EL (cell line): ENCODE measurements at places on chromosomes 12 and 14.
A peak's percentile ranks its signal among the peaks of the same experiment; 100 is the strongest.

GRCh38 chr12:24600551-24600950, 348.4 kb downstream of the BCAT1 start:
- peak; percentile 8 for DNase-seq

- DNase-seq, result peak; percentile 62
Measured at GRCh38 chr12:2795291-2796186, 769 bp downstream of the FKBP4 start.

DNA sequence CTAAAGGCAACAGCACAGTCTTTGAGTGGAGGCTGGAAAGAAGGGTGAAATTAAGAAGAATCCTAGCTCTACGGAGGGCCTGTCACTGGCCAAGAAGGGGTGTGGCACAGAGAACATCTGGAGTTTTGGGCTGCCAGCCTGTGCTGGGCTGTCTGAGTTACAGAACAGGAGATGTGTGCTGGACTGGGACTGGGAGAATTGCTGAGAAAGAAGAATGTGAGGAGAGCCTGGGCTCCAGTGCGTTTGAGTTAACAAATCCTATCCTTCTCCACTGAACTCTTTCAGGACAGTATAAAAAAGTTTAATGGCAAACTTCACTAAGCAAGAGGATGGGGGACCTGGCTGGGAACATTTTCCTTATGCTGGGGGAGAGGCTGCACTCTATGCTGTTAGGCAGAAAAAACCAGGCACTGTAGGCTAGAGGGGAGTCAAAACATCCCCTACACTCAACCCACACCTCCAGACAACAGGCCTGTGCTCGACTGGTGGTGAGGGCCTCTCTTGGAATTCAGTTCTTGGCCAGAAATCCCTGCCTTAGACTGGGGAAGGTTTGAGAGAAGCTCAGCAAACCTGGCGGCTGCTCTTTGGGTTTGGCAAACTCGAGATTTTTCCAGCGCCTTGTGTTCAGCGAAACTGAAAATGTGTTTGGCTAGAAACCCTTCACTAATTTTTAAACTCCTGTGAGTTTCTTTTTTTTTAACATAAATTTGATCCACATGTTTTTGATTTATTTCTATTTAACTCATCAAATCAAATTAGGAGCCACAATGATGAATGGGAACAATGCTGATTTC, 217.3 kb downstream of the MON2 start:
- DNase-seq, result no peak

DNA sequence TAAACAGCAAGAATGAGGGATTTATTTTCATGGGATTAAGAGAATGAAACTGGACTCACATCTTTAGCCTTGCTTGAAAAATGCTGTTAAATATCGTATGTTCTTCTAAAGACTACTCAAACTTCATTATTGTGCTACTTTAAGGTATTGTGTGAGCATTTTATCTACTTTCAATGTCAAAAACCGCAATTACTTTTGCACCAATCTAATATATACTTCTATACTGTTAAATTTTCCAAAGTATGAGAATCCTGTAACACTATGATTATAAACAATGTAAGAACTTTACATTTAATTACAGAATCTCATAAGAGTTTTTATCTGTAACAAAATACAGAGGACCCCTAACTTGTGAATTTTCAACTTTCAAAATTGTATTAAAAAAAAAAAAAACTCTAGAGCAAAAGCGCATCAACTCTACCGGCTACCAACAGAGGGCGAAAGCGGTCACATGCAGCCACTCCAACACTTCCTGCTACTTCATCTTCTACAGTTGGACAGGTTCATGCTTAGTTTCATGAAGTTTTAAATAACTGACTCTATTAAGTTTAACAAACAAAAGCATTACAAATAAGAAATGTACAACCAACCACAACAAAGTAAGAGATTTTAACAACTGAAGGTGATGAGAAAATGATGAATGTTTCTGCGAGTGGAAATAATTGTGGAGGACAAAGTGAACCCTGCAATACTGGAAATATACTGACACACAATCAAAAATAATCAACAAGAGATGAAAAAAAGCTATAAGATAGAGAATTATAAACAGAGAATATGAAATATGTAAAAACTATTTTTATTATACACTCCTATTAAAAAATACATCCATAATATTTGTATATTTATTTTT, 210.9 kb downstream of the MED13L start:
- peak; percentile 49 for DNase-seq

DNA sequence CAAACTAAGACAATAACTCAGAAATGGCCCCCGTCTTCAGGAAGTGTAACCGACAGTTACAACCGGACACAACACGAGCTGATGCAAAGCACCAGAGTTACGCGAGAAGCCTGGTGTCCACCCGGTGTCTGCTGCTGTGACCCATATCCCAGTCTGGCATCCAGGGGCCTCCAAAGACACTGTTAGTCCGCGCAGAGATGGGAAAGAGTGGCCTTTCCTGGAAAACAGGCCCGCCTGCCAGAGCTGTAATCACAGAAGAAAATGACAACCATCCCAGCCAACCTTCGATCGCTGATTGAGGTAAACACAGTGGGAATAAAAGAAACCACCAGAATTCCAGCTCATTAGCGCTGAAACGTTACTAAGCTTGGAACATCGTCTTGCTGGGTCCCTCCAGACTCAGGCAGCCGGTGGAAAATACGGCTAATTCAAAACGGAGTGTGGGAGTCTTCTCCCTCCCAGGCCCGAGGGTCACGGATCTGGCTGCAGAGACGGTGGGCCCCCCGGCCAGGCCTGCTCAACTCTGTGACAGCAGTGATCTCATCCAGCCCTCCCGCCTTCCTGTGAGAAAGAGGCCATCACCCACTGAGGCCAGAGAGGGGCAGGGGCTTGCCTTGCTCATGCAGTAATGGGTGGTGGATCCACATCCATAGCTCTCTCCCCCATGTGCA, 273.9 kb upstream of the RTL1 start:
- no peak for DNase-seq

DNA sequence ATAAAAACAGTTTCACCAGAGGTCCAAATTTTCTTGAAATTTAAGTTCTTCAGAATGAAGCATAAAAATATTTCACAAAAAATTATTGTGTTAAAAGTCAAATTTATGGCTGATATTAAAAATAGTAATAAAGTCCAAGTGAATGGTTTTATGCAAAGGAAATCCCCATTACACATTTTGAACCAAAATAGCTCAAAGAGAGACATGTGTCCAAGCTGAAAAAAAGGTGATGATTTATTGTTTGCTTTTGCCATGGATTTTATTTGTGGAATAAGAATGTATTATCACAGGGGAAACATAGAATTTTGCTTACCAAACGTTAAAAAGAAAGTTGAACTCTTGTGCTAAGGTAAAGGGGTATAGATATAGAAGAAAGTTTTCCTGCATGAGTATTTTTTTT, 4.6 kb downstream of the FOXG1 start:
- DNase-seq, result no peak

- DNase-seq, result no peak
Measured at GRCh38 chr12:66767536-66767935, 88.7 kb upstream of the GRIP1 start.

- peak; percentile 11 for DNase-seq
Measured at GRCh38 chr12:25242981-25243679, 7.6 kb downstream of the KRAS start.

GRCh38 chr12:44063671-44064070, 227.8 kb downstream of the TMEM117 start:
- no peak for DNase-seq

DNA sequence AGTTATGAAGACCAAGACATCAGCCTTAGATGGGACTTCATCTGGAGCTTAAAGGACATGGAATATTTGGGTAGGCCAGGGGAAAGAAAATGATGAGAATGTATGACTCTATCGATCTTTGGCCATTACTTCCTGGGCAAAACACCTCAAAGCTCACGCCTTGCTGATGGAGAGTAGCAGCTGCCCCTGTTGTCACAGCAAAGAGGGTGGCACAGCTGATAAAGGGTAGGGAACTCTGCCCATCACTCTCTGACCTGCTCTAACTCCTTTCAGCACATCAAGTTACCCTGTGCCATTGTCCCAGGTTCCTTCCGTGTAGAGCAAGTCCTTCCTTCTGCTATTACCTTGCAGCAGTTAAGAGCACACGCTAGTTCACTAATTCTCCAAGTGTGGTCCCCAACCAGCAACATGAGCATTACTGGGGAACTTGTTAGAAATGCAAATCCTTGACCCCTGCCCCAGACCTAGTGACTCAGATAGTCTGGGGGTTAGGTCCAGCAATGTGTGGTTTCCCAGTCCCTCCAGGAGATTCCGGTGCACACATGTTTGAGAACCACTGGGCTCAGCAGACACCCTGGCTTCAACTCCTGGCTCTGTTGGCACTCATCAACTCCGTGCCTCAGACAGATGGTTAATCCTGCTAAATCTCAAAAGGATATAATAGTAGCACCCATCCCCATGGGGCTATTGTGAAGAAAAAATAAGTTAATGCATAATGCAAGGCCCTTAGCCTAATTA, 93.7 kb upstream of the EEA1 start:
- DNase-seq, result peak; percentile 70

DNA sequence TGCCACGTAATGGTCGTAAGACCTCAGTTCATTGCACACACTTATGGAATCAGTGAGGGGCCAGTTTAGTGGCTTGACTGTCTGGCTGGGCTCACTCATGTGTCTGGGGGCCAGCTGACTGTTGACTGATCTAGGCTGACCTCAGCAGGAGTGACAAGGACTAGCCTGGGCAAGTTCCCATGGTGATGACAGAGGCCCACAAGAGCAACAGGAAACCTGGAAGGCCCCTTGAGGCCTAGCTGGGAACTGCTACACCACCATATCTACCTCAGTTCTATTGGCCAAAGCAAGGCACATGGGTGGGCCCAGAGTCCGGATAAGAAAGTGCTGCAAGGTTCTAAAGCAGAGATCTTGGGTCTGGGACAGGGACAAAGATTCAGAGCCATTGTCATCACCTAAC, 21.3 kb upstream of the RFLNA start:
- DNase-seq, result peak; percentile 66

- no peak for DNase-seq
Measured at GRCh38 chr12:117063162-117063911, 35.9 kb downstream of the TESC start.

DNA sequence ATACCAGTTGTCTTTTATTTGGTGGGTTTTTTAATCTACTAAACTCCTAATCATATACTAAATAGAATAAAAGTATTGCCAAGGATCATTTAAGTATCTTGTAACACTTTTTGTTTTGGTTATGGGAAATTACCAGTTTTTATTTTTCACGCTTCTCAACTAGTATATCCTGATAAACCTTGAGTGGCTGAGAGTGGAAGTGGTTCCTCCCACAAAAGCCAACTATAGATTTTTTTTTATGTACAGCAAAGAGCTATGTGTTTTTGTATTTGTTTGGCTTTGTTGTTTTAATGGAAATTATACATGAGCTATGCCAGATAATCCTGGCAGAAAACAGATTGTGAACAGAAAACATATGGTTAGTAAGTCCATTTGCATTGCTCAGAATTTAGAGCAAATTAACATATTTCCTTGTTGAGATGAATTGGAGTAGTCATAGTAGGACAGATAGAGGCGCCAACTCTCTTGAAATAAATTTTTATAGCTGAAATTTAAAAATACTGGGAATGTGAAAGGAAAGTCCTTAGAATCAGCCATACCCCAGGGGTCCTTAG, 60.9 kb upstream of the PSMA6 start:
- DNase-seq, result no peak

- no peak for DNase-seq
Measured at GRCh38 chr12:67394550-67394949, 125.4 kb downstream of the CAND1 start.

DNA sequence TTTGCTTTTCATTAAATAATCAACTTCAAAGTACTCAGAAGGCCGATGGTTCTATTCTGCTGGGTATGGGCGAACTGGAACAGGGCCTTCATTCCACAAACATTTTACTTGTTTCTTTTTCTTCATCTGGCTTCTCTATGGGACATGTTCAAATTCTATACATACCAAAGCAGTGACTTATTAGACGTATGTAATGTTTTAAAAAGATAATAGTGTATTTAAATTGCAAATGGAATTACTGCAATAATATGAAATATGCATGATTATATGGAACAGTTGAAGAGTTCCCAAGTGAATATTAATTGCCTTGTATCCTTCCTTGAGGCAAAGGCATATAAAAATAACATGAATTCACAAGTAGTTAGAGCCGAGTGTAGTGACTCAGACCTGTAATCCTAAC, 75.5 kb downstream of the FAR2 start:
- DNase-seq, result peak; percentile 35

DNA sequence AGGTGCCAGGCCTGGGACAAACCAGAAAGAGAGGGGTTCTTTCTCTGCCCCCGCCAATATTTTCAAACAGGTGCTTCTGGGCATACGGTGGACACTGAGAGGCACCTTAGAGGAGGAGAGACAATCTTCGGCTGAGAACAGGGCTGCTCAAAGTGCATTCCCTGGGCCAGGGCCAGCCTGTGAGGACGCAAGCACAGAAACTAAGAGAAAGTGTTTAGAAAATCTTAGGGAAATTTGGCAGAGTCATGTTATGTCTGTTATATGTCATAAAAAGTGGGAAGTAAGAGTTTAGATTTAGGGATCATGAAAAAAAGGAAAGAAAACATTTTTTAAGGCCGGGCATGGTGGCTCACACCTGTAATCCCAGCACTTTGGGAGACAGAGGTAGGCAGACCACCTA, 83.7 kb downstream of the VWF start:
- DNase-seq, result no peak

GRCh38 chr14:69481815-69482568, 2.5 kb upstream of the PLEKHD1 start:
- no peak for DNase-seq

DNA sequence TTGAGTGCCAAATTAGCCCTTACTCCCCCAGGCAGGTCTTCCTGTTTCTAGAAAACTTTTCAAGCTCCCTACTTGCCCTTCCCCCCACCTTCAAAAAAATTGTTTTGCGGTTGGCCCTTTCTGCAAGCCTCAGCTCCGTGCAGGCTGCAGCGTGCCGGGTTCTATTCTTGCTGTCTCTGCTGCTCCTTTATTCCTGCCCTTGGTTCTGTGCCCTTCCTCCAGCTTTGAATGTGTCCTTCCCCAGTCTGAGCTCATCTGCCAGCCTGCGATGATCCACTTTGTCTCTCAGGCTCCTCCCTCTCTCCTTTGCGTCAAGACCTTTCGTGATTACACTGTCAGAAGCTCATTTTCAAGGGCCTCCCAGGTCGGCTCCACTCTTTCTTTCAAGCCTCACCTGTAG, 98.6 kb downstream of the IRF2BPL start:
- DNase-seq, result no peak

DNA sequence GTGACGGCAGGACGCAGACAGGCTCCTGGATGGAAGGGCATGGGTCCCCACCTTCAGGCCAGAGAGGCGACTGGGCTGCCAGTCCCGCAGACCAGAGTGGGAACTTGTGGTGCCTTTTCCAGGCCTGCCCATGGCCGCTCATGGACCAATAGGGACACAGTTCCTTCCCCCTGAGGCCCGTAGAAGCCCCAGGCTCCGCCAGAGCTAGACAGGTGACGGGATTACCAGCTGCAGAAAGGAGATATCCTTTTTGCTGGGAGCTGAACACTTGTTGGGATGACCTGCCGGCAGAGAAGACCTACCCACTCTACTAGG, 73.6 kb upstream of the RASSF8 start:
- DNase-seq, result no peak

DNA sequence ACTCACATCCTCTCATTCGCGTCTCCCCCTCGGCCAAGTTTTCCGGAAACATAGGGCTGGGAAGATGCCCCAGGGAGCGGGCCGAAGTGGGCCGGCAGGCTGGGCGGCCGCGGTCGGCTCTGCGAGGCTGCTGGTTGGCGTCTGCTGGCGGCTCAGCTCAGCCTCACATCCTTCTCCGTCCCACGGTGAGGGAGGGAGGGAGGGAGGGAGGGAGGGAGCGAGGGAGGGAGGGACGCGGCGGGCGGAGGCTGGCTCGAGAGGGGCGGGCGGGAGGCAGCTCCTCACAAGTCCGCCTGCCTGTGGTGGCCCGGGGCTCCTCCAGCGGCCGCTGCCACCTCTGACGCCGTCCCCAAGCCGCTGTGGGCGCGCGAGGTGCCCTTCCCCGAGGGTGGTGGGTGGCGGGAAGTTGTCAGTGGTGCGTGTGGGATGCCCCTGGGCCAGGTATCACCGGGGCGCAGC, 93.8 kb downstream of the RFLNA start:
- DNase-seq, result peak; percentile 85
